ENCODE measurements at places on chromosomes 11 and 22.

- no peak for DNase-seq
Observed at GRCh38 chr11:14376920-14377319, 17.9 kb upstream of the RRAS2 start.

DNA sequence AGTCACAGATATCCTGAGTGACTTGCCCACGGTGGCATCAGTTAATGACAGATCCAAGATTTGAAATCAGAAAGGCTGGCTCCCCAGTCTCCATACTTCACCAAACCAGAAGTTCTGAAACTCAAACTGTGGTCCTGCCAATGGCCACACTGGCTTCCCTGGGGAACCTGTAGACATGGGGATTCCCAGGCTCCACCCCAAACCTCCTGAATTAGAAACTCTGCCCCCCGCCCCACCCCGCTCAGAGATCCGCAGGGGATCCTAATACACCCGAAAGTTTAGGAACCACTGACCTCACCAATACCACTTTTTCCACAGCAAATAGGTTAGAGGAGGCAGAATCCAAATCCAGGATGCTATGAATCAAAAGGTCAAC, 15.3 kb downstream of the RTN4RL2 start:
- DNase-seq: no peak

GRCh38 chr22:30370641-30371230, 13.9 kb downstream of the CCDC157 start:
- DNase-seq: no peak

DNA sequence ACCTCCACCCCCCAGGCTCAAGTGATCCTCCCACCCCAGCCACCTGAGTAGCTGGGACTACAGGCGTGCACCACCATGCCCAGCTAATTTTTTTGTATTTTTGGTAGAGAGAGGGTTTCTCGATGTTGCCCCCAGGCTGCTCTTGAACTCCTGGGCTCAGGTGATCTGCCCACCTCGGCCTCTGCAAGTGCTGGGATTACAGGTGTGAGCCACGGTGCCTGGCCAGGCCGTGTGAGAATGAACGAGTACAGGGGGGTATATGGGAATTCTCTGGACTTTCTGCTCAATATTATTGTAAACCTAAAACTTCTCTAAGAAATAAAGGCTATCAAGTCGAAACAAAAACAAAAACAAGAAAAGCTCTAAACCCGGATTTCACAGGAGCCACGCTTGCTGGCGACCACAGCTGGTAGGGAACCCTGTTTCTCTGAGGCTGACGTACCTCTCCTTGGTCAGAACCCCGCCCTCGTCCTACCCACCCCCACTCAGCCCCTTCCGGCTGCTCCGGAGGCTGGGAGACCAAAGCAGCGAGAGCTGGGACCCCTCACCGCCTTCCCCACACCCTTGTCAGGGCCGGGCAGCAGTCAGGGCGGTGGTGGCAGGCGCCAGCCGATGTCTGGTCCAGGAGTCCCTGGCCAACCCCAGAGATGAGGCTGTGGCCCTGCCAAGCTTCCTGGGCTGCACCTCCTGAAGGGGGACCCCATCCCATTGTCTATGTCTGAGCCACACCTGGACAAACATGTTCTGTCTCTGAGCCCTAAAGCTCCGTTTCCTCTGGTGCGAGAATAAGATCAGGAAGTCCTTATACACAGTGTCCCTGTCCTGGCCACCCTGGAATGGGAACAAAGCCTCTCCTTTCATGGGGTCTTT, 52.1 kb downstream of the LINC01488 start:
- no peak for DNase-seq

DNA sequence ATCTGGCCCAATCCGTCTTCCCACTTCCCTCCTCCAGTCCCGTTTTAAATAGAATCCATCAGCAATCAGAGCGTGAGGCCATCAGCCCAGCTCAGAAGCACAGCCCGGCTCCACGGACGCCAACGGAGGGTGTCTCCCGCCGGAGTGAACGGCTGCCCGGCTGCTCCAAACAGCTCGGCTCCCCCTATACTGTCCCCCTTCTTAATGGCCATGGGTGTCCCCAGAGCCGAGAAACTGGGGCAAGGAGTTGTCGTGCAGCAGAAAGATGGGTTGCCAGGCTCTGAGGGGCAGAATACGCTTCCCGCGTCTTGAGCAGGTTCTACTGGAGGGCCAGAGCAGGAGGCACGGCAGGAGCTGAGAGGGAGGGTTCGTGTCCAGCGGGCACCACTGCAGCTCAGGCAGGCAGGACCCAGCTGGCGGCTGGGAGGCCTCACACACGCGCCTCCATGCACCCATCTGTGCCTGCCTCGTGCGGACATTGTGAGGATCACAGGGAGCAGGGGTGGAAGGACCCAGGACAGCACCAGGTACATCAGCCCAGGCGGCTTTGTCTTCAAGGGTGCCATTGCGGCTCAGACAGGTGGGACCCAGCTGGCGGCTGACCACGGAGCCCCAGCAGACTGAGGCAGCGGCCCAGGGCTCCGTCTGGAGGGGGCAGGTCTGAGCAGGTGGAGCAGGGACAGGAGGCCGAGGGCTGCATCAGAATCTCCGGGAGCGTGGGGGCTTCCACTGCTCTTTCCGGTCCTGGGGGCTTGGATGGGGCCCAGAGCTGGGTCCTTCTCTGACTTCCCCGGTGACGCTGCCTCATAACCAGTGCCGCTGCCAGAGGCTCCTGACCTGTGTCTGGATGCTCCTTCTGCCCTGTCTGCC, 882.7 kb downstream of the BRD1 start:
- DNase-seq: no peak

DNA sequence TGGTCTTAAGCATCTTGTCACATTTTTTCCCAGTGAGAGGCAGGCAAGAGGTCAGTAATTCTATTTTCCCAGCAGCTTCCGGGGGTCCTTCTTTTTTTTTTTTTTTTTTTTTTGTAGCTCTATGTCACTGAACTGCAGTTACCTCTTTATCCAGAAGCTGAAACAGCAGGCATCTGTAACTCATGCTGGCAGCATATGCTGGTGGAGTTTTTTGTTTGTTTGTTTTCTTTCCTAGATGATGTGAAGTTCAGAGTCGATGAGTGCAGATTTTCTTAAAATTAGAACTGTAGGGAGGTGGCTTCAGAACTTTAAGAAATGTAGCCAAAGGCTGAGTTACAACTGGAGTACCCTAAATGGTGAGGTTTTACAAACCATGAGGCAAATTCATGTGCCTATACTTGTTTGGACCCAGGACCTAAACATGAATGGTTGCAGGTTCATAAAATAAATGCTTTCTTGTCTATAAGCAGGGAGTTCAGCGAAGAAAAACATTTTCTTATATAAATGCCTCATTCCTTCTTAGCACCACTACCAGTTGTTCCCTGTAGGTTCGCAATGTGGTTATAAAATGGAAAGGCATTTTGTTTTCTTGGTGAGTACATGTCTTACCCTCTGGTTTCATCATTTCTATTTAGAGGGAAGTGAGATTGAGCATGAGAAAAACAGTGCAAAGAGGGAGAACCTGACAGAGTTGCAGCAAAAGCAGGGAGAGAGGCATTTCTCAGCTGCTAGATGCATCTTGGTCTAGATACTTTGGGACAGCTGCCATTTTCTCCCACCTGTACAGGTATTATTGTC, 84.0 kb downstream of the TRIM44 start:
- no peak for DNase-seq
